ENCODE measurements at places on chromosomes 7 and 10.

DNA sequence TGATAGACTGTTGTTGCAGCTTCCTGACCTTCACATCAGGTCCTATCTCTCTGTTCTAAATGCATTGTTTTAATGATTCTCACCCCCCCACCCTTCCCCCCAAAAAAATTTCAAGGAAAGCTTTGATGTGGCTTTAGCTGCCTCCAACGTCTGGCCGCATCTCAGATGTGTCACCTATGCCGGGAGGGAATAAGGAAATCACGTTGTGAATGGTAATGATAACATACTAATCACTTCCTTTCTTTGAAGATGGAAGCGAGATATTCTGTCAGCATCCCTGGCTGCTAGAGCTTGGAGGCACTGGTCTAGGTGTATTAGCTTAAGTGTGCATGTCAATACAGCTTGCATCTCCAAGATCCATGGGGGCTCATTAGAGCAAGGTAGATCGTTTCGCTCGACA is 89.6 kb downstream of the VTI1A start:
- DNase-seq = no peak

GRCh38 chr7:26686448-26686981 is 177.9 kb downstream of the SKAP2 start:
- peak; percentile 45 for DNase-seq

GRCh38 chr7:95324431-95324830 is at the start of gene PON1:
PON1 (minus strand) TSS chr7:95324532; CDS start chr7:95324475, 57 bp downstream.
- no peak for DNase-seq

DNA sequence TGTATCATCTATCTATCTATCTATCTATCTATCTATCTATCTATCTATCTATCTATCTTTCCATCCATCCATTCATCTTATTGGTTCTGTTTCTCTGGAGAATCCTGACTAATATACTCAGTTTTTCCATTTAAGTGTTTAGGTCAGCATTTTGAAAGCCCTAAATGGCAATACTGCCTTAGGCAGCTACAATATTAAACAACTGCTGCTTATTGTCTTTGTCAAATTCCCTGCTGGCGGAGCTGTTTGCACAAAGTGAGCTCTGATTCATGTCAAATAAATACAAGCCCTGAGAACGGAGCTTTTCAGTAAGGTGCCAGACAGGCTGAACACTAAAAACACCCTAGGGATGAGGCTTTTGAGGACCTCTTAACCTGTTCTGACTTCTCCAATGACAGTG is 7.1 kb upstream of the KLHL7 start:
- DNase-seq = no peak

DNA sequence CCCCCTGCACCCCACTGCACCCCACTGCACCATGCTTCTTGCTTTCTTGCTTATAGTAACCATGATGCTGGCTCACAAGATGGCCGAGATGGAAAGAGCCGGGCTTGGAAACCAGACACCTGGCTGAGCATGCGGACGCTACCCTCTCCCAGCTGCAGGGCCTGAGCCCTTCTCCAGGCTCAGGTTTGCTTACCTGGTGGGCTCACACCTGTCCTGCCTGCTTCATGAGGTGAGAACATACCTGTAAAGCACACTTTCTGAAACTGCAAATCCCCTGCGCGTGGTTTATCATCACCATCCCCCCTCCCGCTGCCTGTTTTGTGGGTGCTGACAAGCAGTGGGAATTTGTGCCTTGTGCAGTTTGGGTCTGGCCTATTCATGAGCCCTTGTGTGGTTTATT is 302.7 kb downstream of the GLRX3 start:
- DNase-seq = no peak

DNA sequence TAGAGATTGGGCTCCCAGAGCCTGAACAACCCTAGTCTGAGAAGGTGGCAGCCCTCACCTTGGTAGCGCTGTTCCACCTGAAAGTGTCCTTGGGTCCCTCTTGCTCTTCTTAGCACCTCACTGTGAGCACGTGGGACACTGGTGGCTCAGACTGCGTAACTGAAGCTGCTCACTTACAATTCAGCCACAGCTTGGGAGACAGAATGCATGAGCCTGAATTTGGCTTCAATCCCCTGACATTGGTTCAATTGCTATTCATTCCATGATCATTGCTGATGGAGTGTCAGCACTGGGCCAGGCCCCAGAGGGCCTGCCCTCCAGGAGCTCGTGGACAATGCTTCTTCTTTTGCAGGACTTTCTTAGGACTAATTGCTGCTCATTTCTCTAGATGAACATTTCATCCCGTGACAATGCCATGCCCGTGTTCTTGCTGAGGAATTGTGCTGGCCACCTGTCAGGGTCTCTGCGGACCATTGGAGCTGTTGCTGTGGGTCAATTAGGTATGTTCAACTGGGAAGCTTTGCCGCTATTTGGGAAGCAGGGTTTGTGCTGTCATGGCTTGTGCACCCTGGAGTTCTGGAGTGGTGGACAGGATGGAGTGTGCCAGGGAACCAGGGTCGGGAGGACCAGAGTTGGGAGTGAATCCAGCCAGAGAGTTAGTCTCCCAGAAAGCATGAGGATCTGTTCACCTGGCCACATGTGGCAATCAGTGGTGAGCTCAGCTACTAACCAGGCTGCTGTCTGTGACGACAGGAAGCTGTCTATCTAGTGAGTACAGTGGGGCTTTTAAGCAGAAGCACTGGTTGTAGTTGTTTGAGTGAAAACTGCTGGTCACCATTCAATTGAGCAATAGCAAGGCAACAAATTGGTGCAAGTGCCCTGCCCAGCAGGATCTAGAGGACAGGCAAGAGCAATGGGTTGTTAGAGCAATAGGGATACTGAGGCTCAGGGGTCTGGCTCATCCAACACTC is 105.1 kb downstream of the WDFY4 start:
- no peak for DNase-seq

DNA sequence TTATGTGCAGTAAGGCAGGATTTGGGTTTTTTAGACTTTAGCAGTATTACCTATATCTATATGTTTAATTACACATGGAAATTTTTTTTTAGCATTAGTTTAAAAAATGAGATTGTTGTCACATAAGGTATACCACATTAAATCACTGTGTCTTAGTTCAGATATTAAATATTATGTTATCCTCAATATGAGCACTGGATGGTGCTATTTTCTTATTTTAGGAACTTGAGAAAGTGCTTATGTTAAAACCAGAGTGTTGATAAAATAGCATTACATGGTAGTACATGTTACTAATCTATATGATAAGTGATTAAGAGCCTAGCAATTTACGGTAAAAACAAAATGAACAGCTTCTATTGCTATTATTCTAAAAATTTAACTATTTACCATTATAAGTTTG is 28.8 kb downstream of the MIOS start:
- DNase-seq = no peak

DNA sequence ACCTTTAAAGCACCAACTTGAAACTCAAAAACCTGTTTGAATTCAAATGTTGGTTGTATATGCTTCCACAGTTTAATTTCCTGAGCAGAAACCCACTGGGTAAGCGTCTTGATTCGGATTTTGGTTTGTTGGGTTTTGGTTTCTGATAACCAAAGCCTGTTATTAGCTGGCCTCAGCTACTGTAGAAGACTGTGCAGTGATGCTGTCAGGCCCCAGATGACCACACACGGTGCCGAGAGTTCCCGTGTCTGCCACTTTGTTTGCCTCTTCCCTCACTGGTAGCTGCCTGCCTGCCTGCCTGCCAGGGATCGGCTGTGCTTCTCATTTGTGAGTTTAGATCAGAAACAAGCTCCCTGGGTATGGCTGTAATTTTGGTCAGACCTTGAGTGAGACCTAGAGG is 5.6 kb downstream of the MDH2 start:
- DNase-seq = no peak

DNA sequence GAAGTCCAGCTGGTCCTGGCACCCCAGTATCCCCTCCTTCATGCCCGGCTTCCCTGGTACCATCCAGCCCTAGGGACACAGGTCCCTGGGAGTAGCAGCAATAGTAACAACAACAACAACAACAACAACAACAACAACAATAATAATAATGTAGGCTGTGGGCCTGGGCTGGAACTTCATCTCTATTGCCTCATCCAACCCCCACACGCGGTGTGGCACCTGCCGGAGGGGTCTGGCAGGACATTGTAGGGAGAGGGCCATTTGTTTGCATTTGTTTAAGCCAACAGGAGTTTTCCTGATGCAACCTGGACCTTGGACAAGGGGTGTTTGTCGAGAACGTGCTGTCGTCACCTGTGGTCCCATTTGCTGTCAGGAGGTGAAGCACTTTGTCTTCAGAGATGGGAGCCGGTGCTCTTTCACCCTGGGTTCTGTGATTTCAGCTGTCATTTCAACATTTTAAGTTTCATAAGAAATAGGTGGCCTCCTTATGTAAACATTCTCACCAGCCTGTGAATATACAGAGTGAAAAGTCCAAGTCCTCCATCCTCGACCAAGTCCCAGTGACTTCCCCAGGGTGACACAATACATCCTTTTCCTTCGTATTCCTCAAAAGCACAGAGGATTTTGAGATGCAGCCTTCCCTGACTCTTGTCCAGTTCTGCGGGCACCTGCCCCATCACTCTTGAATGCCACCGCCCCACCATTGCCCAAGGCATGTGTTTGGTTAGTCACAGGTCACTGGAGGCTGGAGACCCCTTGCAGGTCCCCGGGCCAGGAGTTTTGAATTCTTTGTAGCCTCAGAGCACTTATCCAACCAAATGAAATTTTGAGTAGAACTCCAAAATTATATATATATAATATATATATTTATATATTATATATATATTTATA is 9.2 kb downstream of the LHPP start:
- no peak for DNase-seq

- DNase-seq = no peak
Measured at GRCh38 chr7:93972029-93972725, 32.0 kb downstream of the BET1 start.

- DNase-seq = no peak
Measured at GRCh38 chr7:129559564-129559963, 52.0 kb upstream of the NRF1 start.

- DNase-seq = no peak
Measured at GRCh38 chr7:21636694-21637093, 93.9 kb downstream of the DNAH11 start.

DNA sequence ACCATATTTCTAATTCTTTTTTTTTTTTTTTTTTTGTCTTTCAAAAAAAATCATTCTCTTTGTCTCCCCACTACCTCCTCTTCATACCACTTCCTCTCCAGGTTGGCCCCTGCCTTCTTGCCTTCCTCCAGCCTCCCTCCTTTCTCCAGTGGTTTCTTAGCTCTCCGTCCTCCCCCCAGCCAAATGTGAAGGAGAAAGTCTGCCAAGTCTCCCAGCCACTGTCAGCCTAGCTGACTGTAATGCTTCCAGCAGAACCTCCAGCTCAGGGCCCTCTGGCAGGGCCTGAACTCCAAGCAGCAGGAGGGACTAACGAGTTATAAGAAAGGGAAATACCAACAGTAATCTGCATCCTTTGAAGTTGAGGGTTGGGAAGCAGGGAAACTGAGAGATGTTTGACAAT is 35.5 kb upstream of the BICC1 start:
- DNase-seq = no peak

DNA sequence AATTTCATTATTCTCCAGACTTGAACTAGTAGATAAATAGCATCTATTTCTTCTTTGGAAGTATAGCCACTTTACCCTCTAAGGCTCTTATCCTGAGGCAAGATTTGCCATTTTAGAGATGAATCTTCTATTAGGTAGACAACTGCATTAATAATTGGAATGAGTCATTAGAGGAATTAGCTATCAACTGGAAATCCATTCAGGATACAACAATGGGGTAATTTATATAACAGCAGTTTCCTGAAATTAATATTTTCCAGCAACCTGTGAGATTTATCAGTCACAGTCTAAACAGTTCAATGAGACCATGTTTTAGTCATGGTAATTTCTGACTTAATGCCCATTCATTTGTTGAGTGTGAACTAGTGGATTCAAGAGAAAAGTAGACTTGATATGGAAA is 928.6 kb upstream of the MBL2 start:
- no peak for DNase-seq

- no peak for DNase-seq
Measured at GRCh38 chr10:78203915-78204818, 170.5 kb downstream of the RPS24 start.

GRCh38 chr10:60358282-60358681 is 31.4 kb downstream of the ANK3 start:
- DNase-seq = no peak

GRCh38 chr10:22427101-22427500 is 81.8 kb downstream of the SPAG6 start:
- no peak for DNase-seq

DNA sequence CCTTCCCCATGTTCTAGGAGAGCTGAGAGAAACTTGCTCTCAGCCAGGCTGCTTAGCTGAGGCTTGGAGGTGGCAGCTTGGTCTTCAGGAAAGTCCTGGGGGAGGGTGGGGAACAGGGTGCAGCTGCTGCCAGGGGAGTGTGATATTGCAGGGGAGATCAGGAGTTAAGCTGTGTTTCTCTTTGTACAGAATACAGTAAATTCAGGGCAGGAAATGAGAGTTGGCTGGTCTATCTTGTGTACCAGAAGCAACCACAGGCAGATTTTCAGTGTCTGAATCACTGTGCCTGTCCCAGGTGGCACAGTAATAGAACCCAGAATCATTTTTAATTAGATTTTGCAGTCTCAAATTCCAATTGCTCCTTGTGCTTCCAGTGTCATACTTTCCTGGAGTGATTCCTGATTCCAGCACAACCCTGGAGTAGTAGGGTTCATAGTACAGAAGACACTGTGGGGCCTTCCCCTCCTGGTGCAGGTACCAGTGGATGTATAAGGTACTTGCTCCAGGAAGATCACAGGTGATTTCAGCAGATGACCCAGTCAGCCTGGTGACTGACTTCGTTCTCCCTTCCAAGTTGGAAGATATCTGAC is 94.0 kb upstream of the TARP start:
- no peak for DNase-seq

- no peak for DNase-seq
Measured at GRCh38 chr10:97059006-97059871, 126.5 kb downstream of the SLIT1 start.

DNA sequence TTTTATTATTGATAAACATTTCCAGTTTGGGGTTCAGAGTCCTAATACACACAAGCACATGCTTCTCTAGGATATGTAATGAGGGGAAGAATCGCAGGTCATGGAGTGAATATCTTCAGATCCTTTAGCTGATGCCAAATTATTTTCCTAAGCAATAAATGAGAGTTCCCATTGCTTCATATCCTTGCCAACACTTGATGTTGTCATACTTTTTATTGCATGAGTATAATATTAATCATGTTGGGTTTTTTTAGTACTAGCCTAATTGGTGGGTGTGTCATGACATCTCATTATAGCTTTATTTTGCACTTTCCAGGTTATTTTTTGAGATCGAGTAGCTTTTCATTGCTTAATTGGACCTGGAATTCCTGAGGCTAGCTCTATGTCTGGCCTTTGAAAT is 35.3 kb downstream of the TLX1 start:
- no peak for DNase-seq

DNA sequence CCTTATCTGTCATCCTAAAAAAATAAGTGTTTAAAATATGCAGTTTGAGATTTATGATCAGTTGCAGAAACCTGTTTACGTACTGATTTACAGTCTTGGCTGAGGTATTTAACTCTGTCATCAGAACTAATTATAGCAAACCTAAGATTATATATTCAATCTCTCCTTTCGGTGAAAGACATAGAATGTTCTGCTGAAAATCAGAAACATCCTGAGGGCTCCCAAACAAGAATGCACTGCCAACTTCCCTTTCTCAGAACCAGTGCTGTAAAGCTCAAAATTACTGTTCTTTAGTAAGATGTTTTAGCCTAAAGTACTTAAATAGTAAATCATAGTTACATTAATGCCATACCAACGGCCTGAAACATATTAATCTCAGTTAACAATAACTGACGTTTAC is 34.3 kb downstream of the FAM204A start:
- DNase-seq = no peak

GRCh38 chr10:24982319-24983112 is 30.1 kb upstream of the PRTFDC1 start:
- DNase-seq = no peak

Measured in urinary bladder (tissue), 4 donors.